Activated naive CD4-positive, alpha-beta T cell treated with anti-CD3 and anti-CD28 coated beads for 36 hours (primary cell): ENCODE measurements at places on chromosomes 7 and 10.

- no peak for DNase-seq
Measured at GRCh38 chr7:137687556-137688265, 159.1 kb downstream of the DGKI start.

DNA sequence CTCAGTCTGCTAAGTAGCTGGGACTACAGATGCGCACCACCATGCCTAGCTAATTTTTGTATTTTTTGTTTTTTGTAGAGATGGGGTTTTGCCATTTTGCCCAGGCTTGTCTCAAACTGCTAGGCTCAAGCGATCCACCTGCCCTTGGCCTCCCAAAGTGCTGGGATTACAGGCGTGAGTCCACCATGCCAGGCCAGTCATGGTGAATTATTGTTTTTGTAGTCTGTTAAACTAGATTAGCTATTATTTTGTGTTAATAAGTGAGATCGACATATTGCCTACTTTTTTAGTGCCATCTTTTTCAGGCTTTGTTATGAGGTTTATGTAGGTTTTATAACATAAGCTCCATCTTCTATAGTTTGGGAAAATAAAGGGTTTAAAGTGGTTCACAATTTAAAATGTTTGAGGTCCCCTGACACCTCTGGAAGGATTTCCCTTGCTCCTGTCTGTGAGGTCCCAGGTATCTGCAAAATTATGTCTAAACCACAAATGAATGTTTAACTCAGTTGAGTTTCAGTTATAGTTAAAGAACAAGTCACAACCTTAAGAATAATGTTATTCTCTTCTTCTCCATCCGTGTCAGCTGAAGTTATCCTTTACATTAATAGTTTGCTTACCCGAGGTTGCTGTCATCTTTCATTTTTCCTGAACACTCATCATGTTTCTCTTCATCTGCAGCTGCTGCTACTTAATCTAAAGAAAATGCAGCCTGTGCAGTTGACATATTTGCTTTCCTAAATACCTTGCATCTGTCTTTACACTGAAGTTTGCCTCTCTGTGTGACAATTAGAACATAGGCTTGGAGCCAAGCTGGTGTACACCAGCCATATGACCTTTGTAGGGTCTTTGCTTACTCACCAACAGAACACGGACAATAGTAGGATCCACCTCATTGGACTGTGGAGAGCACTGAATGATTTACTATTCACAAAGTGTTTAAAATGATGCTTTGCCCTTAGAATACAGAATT lies 8.9 kb upstream of the VSTM4 start:
- DNase-seq: no peak

GRCh38 chr10:96306516-96306915 lies 2.3 kb downstream of the DNTT start:
- DNase-seq: peak; percentile 34

GRCh38 chr7:114819616-114820362 lies 102.1 kb upstream of the MDFIC start:
- no peak for DNase-seq

GRCh38 chr10:5658871-5659618 lies 7.3 kb downstream of the ASB13 start:
- no peak for DNase-seq

DNA sequence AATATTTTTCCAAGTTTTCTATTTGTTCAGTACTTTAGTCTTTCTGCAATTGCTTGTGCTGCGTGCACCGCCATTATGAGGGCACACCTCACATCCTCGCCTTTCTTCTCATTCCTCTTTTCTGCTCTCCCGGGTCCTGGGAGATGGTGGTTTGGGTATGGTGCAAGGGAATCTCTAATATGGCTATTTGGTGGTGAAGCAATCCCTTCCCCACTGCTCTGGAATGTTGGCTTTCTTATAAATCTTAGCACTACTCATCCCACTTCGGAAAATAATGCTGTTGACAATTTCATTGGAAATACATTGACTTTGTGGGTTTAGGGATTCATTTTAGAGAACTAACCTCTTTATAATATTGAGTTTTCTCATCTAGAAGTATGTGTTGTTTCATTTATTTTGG lies 1.9 kb upstream of the GCK start:
- DNase-seq: no peak

DNA sequence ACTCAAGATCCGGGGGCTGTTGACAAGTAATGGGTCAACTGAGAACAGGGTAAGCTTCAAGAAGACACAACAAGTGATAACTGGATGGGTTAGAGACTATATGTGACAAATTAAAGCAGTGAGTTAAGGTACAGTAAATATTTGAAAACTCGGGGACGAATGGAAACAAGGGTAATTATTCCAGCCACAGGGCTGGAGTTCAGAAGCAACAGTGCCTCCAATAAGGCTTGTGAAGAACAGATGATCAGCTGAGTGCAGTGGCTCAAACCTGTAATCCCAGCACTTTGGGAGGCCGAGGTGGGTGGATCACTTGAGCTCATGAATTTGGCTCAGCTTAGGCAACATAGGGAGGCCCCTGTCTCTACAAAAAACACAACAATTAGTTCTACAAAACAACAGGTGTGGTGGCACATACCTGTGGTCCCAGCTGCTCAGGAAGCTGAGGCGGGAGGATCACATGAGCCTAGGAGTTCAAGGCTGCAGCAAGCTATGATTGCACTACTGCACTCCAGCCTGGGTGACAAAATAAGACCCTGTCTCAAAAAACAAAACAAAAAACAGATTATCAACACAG lies 20.5 kb upstream of the DLD start:
- DNase-seq: no peak

DNA sequence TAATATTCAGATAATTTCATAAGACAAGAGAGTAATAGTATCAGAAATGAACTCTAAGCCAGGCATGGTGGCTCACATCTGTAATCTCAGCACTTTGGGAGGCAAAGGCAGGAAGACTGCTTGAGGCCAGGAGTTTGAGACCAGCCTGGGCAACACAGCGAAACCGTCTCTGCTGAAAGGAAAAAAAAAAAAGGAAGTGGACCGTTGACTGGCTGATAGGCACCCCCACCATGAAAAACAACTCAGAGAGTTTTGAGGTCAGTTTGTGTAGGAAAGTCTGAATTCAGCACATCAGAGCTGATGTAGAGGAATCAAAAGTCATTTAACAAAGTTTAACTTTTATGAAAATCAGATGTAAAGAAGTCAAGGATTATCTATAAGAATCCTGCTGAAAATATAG lies 63.2 kb upstream of the AMPH start:
- no peak for DNase-seq

DNA sequence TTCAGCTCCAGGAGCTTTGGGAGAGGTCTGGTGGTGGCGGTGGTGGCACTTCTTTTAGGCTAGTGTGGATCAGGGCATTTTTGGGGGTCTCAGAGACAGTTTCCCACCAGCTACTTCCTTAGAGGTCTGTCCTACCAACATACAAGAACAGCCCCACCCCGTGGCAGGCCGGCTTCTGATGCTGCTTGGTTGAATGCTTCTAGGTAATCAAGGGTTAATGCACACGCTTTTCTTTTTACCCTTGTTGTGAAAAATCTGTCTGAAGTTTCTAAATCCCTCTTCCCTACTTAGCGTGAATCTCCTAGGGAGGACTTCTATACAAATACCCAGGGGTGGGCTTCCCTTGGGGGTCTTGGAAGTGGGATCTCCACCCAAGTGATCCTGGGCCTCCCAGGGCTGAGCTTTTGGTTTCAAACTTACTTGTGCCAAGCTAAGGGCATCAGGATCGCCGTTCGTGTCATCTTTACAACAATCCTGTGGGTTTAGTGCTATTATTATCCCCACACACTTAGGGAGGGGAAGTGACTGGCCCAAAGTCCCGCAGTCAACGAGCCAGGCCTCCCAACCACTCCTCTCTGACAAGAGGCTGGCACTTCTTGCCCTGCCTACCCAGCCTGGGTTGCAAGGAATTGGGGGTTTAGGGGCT lies 1.7 kb downstream of the SH2B2 start:
- peak; percentile 37 for DNase-seq

DNA sequence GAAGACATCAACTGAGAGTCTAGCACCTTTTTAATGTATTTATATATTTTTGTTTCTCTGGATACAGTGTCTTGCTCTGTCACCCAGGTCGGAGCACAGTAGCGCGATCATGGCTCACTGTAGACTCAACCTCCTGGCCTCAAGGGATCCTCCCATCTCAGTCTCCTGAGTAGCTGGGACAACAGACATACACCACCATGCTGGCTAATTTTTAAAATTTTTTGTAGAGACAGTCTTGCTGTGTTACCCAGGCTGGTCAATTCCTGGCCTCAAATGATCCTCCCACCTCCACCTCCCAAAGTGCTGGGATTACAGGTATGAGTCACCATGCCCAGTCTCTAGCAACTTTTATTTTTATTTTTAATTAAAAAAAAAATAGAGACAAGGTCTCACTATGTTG lies 51.4 kb upstream of the ANLN start:
- DNase-seq: no peak

DNA sequence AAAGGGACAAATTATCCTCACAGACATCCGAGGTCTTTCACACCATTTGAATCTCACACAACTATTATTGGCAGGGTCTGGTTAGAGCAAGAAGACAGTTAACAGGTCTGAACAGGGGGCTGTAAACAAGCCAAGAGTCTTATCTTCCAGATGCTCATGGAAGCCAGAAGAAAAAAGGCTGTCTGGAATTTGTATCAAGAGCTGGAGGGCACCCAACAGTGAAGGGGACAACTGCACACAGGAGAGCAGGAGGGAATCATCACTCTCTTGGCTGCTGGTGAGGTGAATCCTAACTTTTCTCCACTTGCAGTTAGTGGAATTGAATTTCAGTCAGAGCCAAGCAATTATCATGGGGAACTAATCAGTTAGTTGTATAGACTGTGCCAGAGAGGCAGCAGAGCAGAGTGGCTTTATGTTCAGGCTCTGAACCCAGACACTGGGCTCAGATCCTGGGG lies 880.2 kb upstream of the AUTS2 start:
- DNase-seq: no peak

GRCh38 chr10:103541616-103542015 lies 48.1 kb downstream of the NEURL1 start:
- DNase-seq: no peak

- DNase-seq: no peak
Measured at GRCh38 chr7:52775876-52776275, 259.6 kb upstream of the POM121L12 start.

DNA sequence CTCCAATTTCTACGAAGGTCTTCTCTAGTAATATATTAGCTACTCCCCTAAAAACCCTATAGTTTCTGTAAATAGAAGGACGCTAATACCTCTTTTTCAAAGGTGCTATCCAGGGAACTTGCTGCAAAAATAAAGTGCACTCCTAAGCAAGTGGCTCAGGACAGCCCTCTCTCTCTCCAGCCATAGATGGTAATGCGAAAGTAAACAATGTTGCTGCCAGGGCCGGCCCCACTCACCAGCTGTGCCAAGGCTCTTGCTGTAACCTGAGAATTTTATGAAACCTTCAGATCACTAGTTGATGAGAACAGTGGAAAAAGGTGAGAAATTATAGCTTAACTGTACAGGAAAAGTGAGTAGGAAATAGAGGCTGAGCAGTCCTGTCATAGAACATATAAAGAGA lies 10.9 kb upstream of the TAS2R39 start:
- DNase-seq: no peak

- DNase-seq: no peak
Measured at GRCh38 chr7:124459101-124460055, 306.2 kb downstream of the GPR37 start.

- DNase-seq: no peak
Measured at GRCh38 chr7:2713370-2713769, 25.4 kb downstream of the AMZ1 start.

- DNase-seq: peak; percentile 83
Measured at GRCh38 chr10:110841767-110842267, 29.9 kb upstream of the PDCD4 start.

- DNase-seq: no peak
Measured at GRCh38 chr10:34217524-34217923, 597.6 kb downstream of the PARD3 start.

GRCh38 chr7:71301167-71301566 lies 169.2 kb downstream of the GALNT17 start:
- DNase-seq: no peak

DNA sequence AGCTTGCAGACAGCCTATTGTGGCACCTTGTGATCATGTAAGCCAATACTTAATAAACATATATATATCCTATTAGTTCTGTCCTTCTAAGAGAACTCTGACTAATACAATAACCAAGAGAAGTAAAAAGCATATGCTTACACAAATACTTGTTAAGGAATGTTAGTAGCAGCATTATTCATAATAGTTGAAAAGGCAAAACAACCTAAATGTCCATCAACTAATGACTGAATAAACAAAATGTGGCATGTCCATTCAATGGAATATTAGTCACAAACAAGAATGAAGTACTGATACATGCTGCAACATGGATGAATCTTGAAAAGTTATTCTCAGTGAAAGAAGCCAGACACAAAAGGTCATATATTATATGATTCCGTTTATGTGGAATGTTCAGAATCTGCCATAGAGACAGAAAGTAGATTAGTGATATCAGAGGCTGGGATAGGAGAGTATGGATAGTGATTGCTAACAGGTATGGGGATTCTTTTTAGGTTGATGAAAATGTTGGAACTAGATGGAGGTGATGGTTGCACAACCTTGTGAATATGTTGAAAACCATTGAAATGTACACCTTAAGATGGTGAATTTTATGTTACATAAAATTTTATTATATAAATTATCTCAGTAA lies 112.5 kb upstream of the UNC5B start:
- DNase-seq: no peak

- DNase-seq: no peak
Measured at GRCh38 chr7:22120391-22121053, 174.8 kb upstream of the CDCA7L start.

- no peak for DNase-seq
Measured at GRCh38 chr7:17535776-17536175, 237.3 kb downstream of the AHR start.

- DNase-seq: no peak
Measured at GRCh38 chr7:103660455-103661371, 214.7 kb upstream of the SLC26A5 start.

GRCh38 chr10:112755446-112756234 lies 194.4 kb upstream of the TCF7L2 start:
- DNase-seq: no peak

GRCh38 chr10:103569896-103570295 lies 76.4 kb downstream of the NEURL1 start:
- no peak for DNase-seq

GRCh38 chr7:101537935-101538595 lies 91.0 kb downstream of the MYL10 start:
- DNase-seq: no peak

GRCh38 chr10:110354322-110354766 lies 49.6 kb upstream of the SMNDC1 start:
- DNase-seq: peak; percentile 98

DNA sequence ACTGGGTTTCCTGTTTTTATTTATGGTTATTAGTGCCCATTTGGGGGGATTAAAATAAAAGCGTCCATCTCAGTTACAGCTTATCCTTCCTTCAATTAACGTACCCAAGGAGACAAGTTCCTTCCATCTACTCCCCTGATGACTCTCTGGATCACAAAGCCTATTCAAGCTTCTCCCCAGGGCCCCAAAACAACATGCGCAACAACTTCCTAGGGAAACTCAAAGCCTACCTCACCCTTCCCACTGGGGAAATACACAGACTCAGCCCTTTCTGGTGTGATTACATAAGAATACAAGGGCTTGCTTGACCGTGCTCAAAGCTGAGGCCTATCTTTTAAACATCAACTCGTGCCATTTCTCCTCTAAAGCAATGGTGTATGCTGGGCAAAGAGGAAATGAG lies 112.4 kb downstream of the CDK6 start:
- DNase-seq: no peak
